Dorsolateral prefrontal cortex (tissue), 122 donors: ENCODE measurements at places on chromosomes 7 and 10.

DNA sequence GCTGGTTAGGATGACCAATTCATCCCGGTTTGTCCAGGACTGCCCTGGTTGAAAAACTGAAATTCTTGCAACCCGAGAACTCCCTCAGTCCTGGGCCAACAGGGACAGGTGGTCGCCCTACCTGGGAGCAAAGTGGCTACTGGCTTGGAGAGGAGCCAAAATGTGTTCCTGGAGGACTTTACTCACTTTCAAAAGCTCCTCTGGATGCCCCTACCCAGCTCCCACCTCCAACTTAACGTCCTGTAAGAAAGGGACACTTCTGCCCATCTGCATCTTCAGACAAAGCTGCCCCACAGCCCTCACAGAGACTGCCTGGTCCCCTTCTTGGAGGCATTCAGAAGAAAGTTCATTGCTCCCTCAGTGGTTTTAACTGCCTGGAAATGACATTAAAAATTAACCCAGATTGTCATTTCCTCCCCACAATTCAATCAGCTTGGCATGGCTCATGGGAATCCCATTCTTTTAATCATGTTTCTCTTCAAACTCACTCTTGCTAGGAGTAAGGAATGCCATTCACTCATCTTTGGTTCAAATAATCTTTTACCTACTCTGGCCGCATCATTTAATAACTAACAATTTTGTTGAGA lies 24.0 kb upstream of the HSPA12A start:
- DNase-seq = no peak

GRCh38 chr7:32892521-32893206 lies 1.1 kb upstream of the KBTBD2 start:
- peak; percentile 26 for DNase-seq

DNA sequence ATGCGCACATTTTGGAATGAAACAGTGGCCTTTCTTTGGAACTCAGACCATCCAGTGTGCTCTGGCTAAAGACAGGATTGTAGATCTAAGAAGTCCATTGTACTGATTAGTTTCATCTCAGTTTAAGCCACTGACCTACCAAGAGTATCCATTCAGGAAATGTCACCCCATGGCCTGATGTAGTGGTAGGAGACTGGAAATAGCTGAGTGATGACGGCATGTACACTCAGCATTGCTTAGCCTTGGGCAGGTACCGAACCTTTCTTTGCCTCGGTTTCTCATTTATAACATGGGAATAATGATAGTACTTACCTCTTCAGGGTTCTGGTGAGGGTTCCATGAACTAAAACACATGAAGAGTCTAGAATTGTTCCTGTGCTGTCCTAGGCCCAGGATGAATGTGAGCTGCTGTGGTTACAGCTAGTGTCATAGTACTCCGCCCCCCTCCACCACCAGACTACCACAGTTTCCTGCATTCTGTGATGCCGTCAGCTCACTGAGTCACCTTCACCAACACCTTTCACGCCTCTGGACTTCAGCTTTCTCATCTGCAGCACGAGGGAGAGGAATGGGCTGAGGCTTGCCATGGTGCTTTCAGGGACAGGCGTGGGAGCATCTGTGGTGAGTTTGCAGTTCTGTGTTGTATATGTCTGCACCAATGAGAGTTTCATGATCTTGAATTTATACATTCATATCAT lies 484.0 kb upstream of the GALNT17 start:
- no peak for DNase-seq

GRCh38 chr10:52443419-52444388 lies 129.6 kb downstream of the DKK1 start:
- DNase-seq = no peak

DNA sequence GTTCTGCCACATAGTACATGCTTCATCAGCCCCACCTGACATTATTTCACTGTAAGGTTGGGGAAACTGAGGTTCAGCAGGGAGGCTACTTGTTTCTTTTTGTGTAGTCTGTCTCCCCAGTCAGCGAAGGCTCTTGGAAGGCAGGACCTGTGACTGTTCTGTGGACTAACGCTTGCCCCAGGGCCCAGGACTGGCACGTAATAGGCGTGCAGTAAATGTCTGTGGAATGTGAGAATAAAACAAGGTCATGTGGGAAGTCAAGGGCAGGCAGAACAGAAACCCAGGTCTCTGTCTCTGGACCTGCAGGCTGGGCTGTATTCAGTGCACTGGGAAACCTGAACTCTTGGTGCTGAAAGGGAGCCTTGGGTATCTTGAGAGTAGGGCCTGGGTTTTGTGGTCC lies 168.7 kb downstream of the RPS24 start:
- no peak for DNase-seq
